Naive thymus-derived CD8-positive, alpha-beta T cell (primary cell): ENCODE measurements at places on chromosomes 7 and 10. TPM values are rescaled to one million over a fixed set of nuclear protein-coding genes. Genes with fewer than 3 reads are reported as not detected.

CUBN gene
- polyA plus RNA-seq, result 0.92 TPM

SMNDC1 gene
- 14.5 TPM for polyA plus RNA-seq

CYP3A4 gene
- polyA plus RNA-seq, result 0.14 TPM

HOXA6 gene
- polyA plus RNA-seq, result not detected
